ENCODE measurements at places on chromosomes 7 and 10.

DNA sequence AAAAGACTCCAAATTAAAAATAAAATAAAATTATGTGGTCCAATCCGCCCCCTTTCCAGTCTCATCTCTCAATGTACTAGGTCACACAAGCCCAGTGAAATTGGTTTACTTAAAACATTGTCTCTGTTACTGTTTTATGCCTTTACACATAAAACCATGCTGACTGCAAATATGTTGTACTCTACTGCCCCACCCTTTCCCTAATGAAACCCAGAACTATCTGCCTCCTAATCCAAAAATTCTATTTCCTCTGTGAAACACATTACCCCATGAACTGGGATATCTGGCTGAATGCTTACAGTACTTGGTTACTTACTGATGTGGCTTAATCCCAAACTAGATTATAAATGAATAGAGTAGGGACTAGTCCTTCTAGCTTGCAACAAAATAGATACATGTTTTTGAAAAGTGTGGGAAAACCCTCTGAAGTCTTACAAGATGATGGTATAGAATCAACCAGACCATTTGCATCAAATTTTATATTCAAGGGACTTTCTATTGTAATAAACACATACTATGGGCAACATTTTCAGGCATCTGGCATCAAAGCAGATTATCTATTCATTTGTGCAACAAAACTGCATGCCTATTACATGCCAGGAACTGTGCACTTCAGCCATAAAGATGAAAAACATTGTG, 10.0 kb upstream of the KMT2E start:
- no peak for DNase-seq

GRCh38 chr7:141999058-141999623, 3.5 kb downstream of the MGAM start:
- DNase-seq, result no peak

GRCh38 chr7:27922907-27923641, 183.1 kb downstream of the TAX1BP1 start:
- DNase-seq, result peak; percentile 7

GRCh38 chr10:92822964-92823363, 25.4 kb upstream of the EXOC6 start:
- DNase-seq, result no peak

DNA sequence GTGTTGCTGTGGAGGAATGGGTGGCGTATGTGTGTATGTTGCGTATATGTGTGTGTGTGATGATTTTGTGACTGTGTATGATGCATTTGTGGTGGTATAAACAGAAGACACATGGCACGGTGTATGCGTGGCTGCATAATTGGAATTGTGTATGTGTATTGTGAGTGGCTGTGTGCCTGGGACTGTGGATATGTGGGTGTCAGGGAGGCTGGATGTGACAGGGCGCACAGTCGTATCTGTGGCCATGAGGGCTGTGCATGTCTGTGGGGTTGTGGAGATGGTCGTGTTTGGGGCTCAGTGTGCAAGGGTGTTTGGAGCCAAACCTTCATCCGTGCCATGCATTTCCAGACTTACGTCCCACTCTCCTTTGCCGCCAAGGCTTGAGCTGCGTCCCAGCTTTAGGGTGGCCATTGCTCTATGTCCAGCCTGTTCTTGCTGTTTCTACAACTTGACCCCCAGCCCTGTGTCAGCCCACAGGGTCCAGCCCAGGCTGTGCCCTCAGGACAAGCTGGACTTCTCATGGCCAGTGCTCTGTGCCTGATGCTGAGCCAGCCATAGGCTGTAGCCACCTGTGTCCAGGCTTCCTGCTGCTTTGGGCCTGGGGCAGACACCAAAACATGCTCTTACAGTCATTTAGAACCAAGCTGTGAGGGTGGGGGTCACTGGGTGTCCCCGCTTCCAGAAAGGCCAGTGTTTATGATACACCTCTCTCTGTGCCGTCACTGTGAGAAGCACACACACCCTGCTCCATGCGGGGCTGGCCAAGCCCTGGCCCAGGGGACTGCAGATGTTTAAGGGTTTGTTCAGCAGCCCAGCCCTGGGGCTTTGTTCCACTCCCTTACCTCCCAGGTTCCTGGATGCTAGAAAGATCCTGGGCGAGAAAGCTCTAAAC, 127.6 kb downstream of the NEURL1 start:
- no peak for DNase-seq

DNA sequence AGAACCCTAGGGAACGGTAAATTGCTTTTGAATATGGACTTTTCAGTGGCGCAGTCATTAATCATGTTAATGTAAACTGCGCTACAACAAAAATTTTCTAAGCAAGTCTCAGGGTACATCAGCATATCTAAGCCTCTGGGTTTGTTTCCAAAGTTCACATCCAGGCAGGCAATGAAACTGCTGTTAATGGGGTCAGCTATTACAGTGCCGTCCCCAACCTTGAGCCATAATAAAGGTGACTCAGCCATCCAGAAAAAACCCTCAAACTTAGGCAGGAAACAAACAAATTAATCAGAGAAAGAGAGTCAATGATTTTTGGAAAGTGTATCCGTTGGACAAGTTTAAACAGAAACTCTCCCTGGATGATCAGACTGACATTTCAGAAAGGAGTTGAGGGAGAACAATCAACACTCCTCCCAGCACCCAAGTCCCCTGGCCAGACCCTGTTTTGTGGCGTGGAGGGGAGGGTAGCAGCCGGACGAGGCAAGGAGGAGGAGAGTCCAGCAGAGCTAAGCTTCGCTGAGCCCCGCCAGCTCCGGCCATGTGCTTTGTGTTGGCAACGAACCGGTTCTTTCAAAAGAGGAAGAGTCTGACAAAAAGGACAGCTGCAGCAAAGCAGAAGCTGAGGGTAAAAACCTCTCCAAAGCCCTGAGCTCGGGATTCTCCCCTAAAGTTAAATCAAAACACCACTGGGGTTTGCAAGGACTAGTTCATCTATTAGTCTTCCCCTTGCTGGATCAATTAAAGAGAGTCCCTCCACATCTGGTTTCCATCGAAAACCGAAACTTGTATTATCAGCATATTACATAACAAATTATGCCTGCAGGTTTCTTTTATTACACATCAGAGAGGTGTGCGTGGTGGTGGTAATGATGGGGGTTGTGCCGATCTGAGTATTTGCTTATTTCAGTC, 3.6 kb downstream of the FAM53B start:
- DNase-seq, result no peak

DNA sequence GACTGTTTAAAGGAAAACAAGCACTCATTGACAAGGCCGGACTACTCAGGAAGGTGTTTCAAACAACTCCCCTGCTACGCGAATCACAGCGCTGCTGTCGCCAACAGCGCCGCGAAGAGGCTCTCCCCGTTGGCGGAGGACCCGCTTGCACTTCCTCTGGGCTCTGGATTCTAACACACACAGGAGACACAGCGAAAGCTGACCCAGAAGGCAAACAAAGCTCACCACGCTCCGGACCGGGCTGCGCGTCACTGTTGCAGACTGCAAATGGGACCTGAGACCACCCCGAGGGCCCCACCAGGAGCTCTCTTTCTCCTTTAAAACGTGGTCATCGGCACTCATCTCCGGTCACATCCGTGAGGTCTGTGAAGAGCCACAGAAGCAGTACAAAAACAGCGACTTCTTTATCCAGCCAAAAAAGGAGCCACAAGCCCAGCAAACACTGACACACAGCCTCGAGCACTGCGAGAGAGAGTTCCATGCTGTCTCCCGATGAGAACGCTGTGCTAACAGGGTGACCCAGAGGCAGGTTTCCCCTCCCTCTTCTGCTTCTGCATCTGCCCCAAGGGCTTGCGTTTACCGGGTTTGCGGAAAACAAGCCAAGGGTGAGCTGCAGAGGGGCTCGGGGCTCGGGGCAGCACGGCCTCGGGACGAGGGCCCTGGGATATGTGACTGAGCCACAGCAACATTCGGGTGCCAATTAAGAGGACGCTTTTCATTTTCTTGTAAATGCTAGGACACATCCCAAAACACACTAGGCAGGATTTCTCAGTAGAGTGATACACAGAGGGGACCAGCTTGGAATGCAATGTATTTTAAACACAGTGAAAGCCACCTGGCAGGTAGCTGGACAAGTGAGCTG, 41.3 kb downstream of the AMZ1 start:
- DNase-seq, result no peak
